ENCODE measurements at places on chromosomes 1 and 21. TPM values are rescaled to one million over a fixed set of nuclear protein-coding genes. Genes with fewer than 3 reads are reported as not detected.

The TCHH gene
- not detected for total RNA-seq

The DNASE2B gene
- not detected for total RNA-seq

The CYP4Z1 gene
- not detected for total RNA-seq

The FALEC gene
- total RNA-seq: not detected

The FMO5 gene
- total RNA-seq: 1.5 TPM

The IGSF5 gene
- not detected for total RNA-seq

DNA sequence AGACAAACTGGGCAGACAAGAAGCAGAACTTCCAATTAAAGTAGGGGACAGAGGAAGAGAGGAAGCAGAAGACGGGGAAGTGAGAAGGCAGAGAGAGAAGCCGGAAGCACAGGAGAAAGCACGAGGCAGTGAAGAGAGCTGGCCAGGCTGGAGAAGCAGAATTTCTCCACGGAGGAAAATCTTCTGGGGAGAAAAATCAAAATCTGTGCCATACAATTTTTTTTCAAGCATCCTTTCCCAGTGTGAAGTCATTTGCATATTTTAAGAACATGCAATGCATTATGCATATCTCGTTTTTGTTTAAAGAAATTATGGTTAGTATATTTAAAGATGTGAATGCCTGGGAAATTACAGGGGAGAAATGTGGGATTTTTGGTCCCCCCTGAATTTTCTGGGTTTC is 7.3 kb upstream of the CAMK2N1 start:
- no peak for DNase-seq
- H3K27me3 ChIP-seq: no peaks in the 10 kb centered on the region
- no peak overlapping the region for H3K4me3 ChIP-seq
- H3K36me3 ChIP-seq: peaks cover 13% of the 10 kb centered on the region

GRCh38 chr1:184755226-184756065 is 788 bp upstream of the EDEM3 start:
- H3K4me3 ChIP-seq: peak overlapping the region; percentile 80
- no peak for DNase-seq
- H3K36me3 ChIP-seq: peaks cover 5% of the 10 kb centered on the region
- no peak overlapping the region for H3K27ac ChIP-seq
- no peaks in the 10 kb centered on the region for H3K27me3 ChIP-seq
- H3K4me1 ChIP-seq: peaks cover 9% of the 10 kb centered on the region

DNA sequence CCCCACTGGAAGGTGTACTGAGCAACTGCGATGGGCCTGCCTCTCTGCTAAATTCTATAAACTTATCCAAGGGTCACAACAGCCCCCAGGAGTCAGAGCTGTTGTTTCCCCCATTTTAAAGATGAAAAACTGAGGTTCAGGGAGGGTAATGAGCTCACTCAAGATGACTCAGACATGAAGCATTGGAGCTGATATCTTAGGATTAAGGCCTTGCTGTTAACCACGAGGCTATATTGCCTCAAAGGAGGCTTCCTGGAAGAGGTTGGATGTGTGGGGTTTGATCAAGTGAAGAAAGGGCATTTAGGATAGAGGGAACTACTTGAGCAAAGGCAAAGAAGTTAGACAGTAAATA is 6.7 kb downstream of the LDLRAP1 start:
- no peak overlapping the region for H3K4me3 ChIP-seq
- no peak for DNase-seq
- H3K36me3 ChIP-seq: 0 out of 2 replicates have a peak, but pooled peaks cover 5% of the 10 kb centered on the region
- no peak overlapping the region for H3K27ac ChIP-seq
- peaks cover 13% of the 10 kb centered on the region for H3K4me1 ChIP-seq

GRCh38 chr1:59039551-59039950 is 255.7 kb upstream of the JUN start:
- no peak overlapping the region for H3K27ac ChIP-seq
- DNase-seq: no peak
- no peak overlapping the region for H3K4me3 ChIP-seq
- H3K36me3 ChIP-seq: no peaks in the 10 kb centered on the region
- no peaks in the 10 kb centered on the region for H3K27me3 ChIP-seq
- no peaks in the 10 kb centered on the region for H3K4me1 ChIP-seq

DNA sequence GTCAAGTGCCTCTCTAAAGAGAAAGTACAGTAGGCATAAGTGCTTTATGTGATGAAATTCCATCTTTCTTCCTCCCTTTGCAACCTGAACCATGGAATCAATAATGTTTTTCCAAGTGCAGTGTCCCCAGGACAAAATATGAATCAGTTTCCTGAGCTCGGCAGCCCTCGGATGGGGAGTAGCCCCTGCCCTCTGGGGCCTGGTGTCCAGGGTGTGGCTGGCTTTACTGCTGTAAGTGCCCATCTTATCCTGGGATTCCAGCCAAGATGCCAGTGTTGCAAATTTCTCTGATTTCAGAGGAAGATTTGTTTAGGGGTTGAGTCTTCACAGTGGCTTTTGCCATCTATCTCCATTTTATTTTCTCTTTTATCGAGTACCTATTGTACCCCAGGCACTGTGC is 40.5 kb upstream of the SRP9 start:
- no peak overlapping the region for H3K4me3 ChIP-seq
- H3K36me3 ChIP-seq: no peaks in the 10 kb centered on the region
- H3K4me1 ChIP-seq: peaks cover 43% of the 10 kb centered on the region
- DNase-seq: no peak
- peak overlapping the region; percentile 84 for H3K27ac ChIP-seq
- H3K27me3 ChIP-seq: no peaks in the 10 kb centered on the region

DNA sequence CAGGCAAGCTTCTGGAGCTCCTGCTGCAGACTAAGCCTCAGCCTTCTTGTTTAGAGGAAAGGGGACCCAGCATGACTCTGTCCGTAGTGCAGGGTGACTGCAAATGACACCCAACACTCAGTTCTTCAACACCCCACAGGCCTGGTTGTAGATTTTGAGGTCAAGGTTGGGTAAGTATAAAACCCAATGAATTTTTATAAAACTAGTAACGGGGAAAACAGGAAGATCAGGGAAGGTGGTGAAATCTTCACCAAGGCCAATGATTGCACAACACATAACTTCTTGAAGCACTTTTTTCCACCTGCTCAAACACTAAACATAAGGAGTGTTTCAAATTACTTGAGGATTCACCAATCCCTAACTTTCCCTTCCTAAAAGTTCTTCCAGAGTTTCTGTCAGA is 89.4 kb upstream of the JAK1 start:
- no peak for DNase-seq
- H3K27me3 ChIP-seq: no peaks in the 10 kb centered on the region

- H3K4me1 ChIP-seq: no peaks in the 10 kb centered on the region
- no peaks in the 10 kb centered on the region for H3K27me3 ChIP-seq
- H3K27ac ChIP-seq: no peak overlapping the region
- DNase-seq: no peak
- no peaks in the 10 kb centered on the region for H3K36me3 ChIP-seq
- H3K4me3 ChIP-seq: no peak overlapping the region
These were observed 371.2 kb downstream of the NPHP4 start for GRCh38 chr1:5620997-5621396.

- H3K27ac ChIP-seq: no peak overlapping the region
- no peaks in the 10 kb centered on the region for H3K27me3 ChIP-seq
- H3K4me1 ChIP-seq: no peaks in the 10 kb centered on the region
- no peaks in the 10 kb centered on the region for H3K36me3 ChIP-seq
- DNase-seq: no peak
These were observed 208.4 kb upstream of the PTBP2 start for GRCh38 chr1:96513136-96513535.

- H3K27ac ChIP-seq: no peak overlapping the region
- no peak overlapping the region for H3K4me3 ChIP-seq
- no peak for DNase-seq
- H3K27me3 ChIP-seq: no peaks in the 10 kb centered on the region
- H3K4me1 ChIP-seq: peaks cover 18% of the 10 kb centered on the region
- no peaks in the 10 kb centered on the region for H3K36me3 ChIP-seq
These were observed 42.9 kb downstream of the ATP1A1 start for GRCh38 chr1:116415699-116416533.

GRCh38 chr1:99943223-99943794 is 26.5 kb upstream of the SLC35A3 start:
- no peak overlapping the region for H3K4me3 ChIP-seq
- H3K36me3 ChIP-seq: no peaks in the 10 kb centered on the region
- H3K27ac ChIP-seq: no peak overlapping the region
- no peak for DNase-seq

- peaks cover 8% of the 10 kb centered on the region for H3K4me1 ChIP-seq
- no peak overlapping the region for H3K27ac ChIP-seq
- H3K27me3 ChIP-seq: peaks cover 23% of the 10 kb centered on the region
- no peaks in the 10 kb centered on the region for H3K36me3 ChIP-seq
- no peak overlapping the region for H3K4me3 ChIP-seq
These were observed 11.5 kb downstream of the RAP1GAP start for GRCh38 chr1:21657456-21658190.

- H3K36me3 ChIP-seq: no peaks in the 10 kb centered on the region
- H3K27ac ChIP-seq: no peak overlapping the region
- H3K4me1 ChIP-seq: no peaks in the 10 kb centered on the region
- no peaks in the 10 kb centered on the region for H3K27me3 ChIP-seq
- no peak overlapping the region for H3K4me3 ChIP-seq
- no peak for DNase-seq
These were observed 353.9 kb downstream of the LMO4 start for GRCh38 chr1:87682565-87682964.

- no peaks in the 10 kb centered on the region for H3K27me3 ChIP-seq
- no peaks in the 10 kb centered on the region for H3K4me1 ChIP-seq
- H3K27ac ChIP-seq: no peak overlapping the region
- no peak for DNase-seq
These were observed 6.2 kb upstream of the MIXL1 start for GRCh38 chr1:226217273-226217672.

DNA sequence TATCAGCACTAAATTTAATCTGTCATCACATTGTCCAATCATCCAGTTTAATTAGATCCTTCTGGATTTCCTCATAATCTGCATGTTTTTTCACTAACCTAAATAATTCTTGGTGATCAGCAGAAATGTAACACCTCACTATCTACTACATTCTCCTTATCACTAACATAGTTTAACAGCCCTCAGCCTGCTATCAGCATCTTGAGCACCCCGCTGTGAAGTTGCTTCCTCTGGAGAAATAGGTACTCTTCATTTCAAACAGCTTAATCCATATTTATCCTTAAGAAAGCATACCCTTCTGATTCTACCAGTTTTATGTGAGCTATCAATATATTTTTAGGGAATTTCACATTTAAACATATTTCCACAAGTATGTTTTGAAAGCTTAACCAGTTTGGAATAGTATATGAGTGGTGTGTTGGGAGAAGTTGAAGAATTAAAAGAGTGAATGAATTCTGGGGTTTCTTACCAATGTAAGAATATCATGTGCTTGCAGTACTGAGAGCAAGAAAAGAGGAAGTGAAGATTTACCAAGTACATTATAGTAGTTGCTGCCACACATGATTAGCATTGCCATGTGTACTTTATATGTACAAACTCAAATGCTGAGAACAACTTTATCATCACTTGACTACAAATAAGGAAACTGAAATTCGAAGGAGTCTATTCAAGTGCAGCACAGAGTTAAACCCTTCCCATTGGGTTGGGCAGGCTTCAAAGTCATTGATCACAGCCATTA is 771.1 kb upstream of the ADGRL4 start:
- no peak overlapping the region for H3K4me3 ChIP-seq
- H3K36me3 ChIP-seq: no peaks in the 10 kb centered on the region
- DNase-seq: no peak
- no peaks in the 10 kb centered on the region for H3K27me3 ChIP-seq

DNA sequence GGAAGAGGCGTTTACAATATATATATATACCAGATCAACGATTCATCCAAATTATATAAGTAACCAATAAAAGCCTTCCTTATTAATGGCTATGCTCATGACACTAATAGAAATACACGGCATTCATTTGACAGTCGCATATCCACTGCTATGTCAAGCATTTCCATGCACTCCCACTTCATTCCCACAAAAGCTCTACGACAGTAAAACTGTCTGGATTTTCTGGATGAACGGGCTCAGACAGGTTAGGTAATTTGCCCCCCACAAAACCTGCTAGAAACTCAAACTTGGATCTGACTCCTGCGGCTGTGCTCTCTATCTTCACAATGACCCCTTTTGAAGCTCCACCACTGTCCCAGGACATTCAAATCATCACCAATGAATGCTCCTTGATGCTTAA is 11.4 kb downstream of the DNAJC11 start:
- peaks cover 10% of the 10 kb centered on the region for H3K4me1 ChIP-seq
- H3K4me3 ChIP-seq: no peak overlapping the region
- no peak for DNase-seq
- no peaks in the 10 kb centered on the region for H3K27me3 ChIP-seq

- H3K27ac ChIP-seq: no peak overlapping the region
- peak; percentile 6 for DNase-seq
- no peak overlapping the region for H3K4me3 ChIP-seq
- H3K4me1 ChIP-seq: no peaks in the 10 kb centered on the region
- peaks cover 6% of the 10 kb centered on the region for H3K27me3 ChIP-seq
These were observed 66.1 kb upstream of the RHOU start for GRCh38 chr1:228669242-228669585.

GRCh38 chr1:184068354-184068753 is 16.8 kb downstream of the TSEN15 start:
- peaks cover 62% of the 10 kb centered on the region for H3K36me3 ChIP-seq
- no peaks in the 10 kb centered on the region for H3K27me3 ChIP-seq
- H3K4me1 ChIP-seq: peaks cover 27% of the 10 kb centered on the region
- H3K27ac ChIP-seq: no peak overlapping the region

Measured in SJSA1 (cell line).